ENCODE measurements at places on chromosomes 7 and 10.
A peak's percentile ranks its signal among the peaks of the same experiment; 100 is the strongest.

DNA sequence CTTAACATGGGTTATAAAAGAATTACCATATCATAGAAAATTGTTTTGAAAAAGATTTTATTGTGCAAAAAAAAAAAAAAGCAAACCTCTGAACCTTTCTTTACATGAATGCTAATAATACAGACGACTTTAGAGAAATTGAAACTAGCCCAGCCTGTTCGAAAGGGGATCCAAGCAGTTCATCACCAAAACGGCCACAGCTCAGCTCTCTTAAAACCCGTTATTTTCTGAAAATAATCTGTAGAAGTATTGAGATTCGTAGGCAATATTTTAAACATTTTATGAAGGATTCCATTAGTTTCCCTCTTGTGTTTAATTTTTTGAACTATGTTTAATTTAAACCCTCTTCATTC, 9.9 kb upstream of the GSAP start:
- DNase-seq = no peak

DNA sequence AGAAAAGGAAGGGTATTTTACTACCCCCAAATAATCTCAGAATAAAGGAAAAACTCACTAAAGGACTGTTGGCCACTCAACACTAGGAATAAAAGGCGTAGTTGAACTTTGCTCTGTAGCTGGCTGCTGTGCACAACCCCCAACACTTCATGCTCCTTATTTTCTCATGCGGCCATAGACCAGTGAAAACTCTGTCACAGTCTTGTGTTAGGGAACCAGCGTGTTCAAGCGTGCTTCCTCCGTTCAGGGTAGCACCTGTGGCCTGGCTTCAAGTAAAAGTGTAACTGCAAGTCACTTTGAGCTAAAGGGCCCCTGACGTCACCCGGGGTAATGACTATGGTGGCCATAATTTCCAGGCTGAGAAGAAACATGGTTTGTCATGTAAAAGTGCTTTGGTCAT, 27.0 kb downstream of the BLNK start:
- no peak for DNase-seq

- no peak for DNase-seq
Measured at GRCh38 chr7:67519171-67519570, 522.5 kb downstream of the TYW1 start.

- peak; percentile 85 for DNase-seq
Measured at GRCh38 chr7:2530071-2530987, 10.8 kb downstream of the LFNG start.

Data from activated CD8-positive, alpha-beta memory T cell treated with anti-CD3 and anti-CD28 coated beads, Interleukin-2, amount 50 U/mL, for 48 hours (primary cell).